NCI-H526 (cell line): ENCODE measurements at places on chromosomes 2 and 18.

DNA sequence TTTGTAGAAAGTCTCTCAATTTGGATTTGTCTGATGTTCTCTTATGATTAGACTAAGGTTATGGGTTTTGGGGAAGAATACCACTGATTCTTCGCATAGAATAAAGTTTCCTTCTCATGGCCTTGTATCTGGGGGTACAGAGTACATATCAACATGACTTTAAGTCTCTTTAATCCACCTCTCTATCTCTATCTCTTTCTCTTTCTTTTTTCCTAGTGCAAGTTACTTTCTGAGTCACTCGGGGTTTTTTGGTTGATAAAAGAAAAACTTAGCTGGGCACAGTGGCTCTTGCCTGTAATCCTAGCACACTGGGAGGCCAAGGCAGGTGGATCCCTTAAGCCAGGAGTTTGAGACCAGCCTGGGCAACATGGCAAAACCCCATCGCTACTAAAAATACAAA lies 100.1 kb upstream of the MAP4K3 start:
- DNase-seq, result no peak

- DNase-seq, result no peak
Observed at GRCh38 chr2:174024524-174025270, 59.5 kb upstream of the SP3 start.

DNA sequence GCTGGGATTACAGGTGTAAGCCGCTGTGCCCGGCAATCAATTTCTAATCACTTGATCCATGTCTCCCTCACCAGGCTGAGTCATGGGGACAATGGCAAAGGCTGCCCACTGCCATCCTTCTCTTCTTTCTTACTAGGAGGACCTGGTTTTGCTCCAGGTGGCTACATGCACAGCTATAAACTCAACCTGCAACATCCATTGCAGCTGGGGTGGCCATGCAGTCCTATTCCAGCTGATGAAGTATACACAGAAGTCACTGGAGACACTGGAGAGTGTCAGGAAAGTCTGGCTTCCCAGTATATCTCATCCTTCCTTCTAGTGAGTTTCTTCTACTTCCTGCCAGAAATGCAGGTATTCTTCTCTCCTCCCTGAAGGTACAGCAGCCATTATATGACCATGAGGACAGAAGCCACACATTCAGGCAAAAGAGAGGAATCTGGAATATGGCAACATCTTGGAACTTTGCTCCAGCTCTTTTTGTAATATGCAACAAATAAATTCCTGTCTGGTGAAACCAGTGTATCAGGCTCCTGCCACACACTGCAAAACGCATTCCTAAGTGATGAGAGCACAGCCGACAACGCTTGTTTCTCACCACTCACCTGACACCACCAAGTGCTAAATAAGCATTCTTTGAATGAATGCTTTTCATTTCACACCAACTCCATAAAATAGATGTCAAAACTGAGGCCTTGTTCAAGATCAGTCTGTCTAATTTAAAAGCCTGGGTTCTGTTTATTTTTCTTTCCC lies 32.3 kb downstream of the SCTR start:
- DNase-seq, result no peak

GRCh38 chr2:133223226-133223625 lies 345.0 kb downstream of the NCKAP5 start:
- DNase-seq, result no peak

DNA sequence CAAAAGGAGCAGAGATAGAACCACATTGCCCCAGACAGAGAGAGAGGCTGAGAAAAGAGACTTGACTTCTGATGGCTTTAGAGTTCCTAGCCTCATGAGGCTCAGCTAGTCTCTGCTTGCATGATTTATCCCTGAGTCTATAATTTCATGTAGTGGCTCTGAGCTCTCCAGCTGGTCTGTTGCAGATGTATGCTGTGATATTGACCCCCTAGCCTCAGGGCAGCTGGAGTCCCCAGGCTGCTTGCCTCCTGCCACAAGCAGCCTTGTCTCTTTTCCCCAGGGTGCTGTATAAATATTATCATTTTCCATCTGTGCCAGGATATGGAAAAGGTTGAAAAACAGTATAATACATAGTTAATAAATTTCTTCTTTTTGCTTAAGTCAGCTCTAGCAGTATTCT lies 467.6 kb upstream of the CWC22 start:
- DNase-seq, result no peak

GRCh38 chr18:63487676-63488075 lies 10.9 kb downstream of the SERPINB5 start:
- no peak for DNase-seq

GRCh38 chr2:146189541-146189940 lies 1655.3 kb upstream of the ACVR2A start:
- DNase-seq, result no peak

DNA sequence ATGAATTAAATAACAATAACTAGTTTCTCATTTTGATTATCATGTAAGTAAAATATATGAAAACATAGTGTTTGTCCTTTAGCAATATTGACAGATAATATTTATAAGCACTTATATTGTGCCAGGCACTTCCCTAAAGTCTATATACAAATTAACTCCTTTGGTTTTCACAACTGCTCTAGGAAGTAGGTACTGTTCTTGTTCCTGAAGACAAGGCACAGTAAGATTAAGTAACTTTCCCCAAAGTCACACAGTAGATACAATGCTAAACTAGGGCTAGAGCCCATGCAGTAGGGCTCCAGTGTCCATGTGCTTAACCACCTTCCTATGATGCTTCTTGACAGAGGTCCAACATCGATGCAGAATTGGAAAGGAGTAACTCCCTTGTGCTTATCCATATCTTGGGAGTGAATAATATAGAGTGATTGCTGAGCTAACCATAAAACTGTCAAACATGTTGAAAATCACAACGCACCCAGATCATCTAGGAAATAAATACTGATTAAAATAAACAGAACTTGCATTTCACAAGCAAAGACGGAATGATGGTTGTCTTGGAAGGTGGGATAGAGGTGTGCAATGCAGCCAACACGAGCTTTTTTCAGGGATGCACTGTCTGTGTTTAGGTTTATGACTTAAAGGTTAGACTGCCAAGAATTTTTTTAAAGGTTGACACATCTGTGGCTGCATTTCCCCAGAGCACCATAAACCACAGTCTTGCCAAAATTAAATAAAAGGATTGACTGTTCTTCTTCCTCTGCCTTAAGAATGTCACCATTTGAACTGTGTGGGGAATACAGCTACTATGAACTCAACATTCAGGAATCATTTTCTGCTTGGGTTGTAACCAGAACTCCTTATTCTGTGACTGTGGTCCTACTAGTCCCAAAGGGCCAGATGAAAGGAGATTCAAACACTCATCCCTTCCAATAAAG lies 80.8 kb downstream of the ANKRD44 start:
- DNase-seq, result no peak

DNA sequence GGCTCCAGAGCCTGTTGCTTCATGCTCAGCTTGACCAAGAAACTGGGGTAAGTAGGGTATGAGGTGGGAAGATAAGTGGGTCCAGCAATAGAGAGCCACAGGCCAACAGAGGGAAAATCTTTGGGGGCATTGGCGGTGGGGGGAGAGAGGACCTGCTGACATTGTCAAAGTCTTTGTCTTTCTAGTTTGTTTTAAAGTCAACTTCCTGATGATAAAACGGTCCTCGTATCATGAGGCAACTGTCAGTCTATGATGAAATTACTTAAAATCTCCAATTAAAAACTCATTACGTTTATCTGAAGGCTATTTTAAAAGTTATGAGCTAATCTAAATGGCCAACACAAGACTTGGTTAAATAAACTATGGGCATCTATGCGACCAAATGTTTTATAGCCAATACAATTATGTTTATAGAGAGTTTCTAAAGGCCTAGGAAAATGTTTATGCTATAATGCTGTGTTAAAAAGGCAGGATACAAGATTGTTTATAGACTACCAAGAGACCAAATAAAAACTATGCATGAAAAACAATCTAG lies 84.4 kb upstream of the CD28 start:
- no peak for DNase-seq

GRCh38 chr2:234203135-234203984 lies 152.9 kb downstream of the SPP2 start:
- no peak for DNase-seq

DNA sequence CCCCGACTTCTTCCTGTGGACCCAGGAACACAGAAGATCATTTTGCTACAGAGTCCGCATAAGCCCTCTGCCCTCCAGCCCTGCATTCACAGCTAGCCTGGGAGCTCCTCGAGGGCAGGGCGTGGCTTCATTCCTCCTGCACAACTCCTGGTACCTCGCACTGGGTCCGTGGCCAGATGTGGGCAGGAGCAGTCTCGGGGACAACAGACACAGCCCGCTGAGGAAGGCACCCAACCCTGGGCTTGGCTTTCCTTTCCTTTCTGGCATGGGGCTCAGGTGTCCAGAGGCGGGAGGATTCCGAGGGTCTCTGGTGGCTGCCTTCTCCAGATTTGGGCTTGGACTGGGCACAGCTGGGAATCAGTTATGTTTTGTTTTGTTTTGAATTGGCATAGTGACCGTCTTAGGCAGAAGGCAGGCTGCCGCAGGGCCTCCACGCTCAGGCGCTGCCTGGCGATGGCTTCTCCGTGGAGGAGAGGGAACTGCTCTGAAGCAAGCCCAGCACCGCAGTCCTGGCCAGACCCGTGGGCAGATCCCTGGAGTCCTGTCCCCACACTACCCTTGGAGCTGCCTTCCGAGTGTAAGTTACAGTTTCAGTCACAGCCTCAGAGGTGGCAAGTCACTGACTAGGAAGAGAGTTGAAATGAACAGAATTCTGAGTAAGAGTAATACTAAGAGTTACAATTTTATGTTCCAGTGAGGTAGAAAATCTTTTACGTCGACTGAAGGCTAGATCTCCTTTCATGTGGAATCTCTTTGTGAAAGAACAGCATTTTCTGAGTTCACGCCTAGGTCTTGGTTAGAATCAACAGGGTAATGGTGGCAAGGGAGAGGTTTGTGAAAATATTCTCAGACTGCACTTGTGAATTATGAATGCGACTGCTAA lies 47.9 kb downstream of the LDLRAD4 start:
- no peak for DNase-seq

DNA sequence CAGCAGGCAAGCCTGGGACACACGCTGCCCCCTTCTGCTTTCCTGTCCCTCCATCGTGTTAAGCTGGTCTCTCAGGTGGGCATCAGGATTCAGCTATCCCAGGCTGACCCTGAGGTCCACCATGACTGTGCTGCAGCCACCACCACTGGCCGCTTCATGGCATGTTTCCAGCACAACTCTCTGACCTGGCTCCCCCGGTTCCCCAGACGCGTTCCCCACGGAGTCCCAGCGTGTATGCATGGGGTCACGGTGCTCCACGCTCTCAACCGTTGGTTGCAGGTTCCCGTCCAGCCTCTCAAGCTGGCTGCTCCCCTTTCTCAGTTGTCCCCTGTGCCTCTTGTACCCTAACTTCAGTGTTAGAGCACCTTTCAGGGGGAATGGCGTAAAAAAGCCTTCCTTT lies 20.3 kb downstream of the HPCAL1 start:
- DNase-seq, result no peak

DNA sequence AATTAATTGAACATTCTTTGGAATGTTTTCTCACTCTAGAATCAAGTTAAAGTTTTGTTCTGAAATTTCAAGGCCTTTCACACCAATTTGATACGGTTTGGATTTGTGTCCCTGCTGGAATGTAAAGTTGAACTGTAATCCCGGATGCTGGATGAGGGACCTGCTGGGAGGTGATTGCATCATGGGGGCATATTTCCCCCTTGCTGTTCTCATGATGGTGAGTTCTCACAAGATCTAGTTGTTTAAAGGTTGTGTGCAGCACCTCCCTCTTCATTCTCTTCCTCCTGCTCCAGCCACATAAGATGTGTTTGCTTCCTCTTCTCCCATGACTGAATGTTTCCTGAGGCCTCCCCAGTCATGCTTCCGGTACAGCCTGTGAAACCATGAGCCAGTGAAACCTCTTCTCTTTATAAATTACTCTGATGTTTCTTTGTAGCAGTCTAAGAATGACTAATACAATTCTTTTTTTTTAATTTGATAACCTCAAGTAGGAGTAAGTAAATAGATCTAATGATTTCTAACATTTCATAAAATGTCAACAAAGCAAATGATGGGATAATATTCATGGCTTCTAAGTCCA lies 144.2 kb upstream of the CDH7 start:
- no peak for DNase-seq

DNA sequence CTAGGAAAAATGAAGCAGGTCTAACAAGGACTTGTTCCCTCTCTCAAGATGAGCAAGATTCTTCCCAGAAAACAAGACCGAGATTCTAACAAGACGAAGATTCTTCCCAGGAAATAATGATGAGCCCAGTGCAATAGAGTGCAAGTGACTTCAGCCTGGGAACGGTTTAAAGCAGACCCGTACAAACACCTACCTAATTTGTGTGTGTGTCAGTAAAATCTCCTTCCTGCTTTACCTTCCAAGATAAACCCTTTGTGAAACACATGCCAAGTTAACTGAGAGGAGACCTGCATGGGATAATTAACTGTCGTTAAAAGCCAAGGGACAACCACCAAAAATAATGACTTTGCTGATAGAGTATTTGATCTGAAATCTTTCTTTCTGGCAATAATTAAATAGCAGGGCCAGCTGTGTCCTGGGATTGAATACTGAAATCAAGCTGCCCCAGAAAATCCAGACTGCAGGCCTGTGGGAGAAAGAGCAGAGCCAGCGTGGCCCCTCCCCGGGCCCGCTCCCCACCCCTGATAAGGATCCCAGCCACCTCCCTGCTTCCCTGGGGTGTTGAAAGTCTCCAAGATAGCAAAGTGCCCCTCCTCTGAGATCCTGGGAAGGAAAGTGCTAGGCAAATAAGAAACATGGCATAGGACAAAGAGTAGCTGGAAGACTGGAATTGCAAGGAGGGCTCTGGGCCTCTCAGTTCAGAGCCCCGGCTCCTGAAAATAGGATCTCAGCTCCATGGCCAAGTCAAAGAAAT lies 145.5 kb downstream of the CYP26B1 start:
- DNase-seq, result no peak

- no peak for DNase-seq
Observed at GRCh38 chr2:139925903-139926302, 1145.7 kb upstream of the NXPH2 start.

DNA sequence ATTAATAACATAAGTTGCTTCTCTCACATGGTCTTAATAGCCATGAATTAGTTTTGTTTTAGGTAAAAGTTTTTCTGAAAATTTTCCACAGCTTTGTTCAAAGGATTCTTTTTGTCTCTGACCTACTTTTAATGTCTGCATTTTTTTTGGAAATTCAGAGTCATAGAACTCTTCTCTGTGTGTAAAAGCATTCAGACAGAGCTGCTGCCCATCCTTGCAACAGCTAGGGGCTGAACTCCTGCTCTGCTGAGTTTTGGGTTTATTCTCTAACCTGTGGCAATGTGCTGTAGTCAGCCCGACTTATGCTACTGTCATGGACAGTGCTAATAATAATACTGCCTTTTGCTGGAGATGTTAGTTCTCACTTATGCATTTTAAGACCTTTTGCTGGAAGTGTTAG lies 44.1 kb downstream of the RALBP1 start:
- DNase-seq, result no peak

GRCh38 chr2:236574424-236575145 lies 5.0 kb downstream of the ACKR3 start:
- peak; percentile 46 for DNase-seq

DNA sequence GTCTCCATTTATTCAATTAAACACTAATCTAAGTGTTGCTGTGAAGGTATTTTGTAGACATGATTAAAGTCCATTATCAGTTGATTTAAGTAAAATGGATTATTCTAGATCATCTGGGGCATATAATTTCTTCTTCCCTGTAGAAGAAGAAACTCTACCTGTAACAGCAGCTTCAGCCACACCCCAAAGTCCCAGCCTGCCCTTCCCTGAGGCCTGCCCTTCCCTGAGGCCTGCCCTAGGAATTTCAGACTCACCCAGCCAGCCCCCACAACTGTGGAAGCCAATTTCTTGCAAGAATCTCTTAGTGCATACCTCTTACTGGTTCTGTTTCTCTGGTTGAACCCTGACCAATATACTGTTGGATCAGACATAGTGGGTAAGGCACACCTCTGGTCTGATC lies 13.4 kb upstream of the LAPTM4A start:
- DNase-seq, result no peak
